Stimulated activated CD8-positive, alpha-beta memory T cell treated with anti-CD3 and anti-CD28 coated beads, Interleukin-7, amount 100 ng/mL, for 24 hours (primary cell): ENCODE measurements at places on chromosomes 6 and 20.

DNA sequence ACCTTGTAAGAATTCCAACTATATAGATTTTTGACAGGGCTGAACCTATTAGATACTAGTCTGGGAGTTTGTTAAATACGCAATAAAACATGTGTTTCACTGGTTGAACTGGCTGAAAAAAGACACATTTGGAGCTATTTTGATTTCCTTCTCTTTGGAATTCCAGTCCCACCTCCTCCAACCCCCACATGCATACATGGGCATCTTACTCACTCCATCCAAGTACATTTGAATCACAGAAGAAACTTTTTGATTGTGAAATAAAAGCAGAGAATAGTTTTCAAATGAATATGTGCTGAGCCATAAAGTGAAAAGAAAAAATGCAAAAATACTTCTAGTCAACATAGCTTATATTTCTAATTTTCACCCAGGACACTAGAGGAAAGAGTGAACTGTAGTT is 33.9 kb upstream of the STXBP5 start:
- DNase-seq = no peak

GRCh38 chr20:33812908-33813462 is 1.8 kb downstream of the CHMP4B start:
- no peak for DNase-seq

- no peak for DNase-seq
These were observed 1.9 kb upstream of the BCAS4 start for GRCh38 chr20:50792708-50793574.

DNA sequence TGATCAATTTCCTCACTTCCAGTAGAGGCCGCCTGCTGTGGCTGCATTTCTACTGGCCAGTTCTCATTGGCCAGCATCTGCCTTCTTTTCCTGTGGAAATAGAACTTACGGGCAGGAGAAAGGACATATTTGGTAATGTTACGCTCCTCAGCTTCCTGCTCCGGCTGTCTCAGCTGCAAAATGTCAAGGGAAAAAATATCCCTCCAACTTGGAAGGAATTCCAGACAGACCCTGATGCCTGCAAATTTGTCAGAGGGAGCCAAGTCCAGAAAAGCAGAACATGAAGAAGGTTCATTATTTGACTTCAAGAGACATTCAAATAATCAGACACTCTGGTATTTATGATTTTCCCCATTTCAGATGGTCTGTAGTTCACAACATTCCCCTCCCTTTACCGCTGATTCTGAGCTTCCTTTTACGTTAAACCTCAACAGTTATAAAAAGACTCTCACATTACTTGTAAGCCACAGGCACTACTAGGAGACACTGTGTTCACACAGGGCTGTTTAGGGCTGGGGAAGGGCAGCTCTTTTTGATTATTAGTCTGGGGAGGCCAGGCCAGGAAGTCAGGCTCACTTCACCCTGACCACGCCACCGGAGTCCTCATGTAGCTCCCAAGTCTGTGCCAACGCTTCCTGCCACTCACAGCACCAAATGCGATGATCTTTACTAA is 179.6 kb upstream of the CCN2 start:
- no peak for DNase-seq

- DNase-seq = no peak
These were observed 11.5 kb downstream of the DLL1 start for GRCh38 chr6:170279426-170279825.
